ENCODE measurements at places on chromosomes 3 and 15. TPM values are rescaled to one million over a fixed set of nuclear protein-coding genes. Genes with fewer than 3 reads are reported as not detected.

DNA sequence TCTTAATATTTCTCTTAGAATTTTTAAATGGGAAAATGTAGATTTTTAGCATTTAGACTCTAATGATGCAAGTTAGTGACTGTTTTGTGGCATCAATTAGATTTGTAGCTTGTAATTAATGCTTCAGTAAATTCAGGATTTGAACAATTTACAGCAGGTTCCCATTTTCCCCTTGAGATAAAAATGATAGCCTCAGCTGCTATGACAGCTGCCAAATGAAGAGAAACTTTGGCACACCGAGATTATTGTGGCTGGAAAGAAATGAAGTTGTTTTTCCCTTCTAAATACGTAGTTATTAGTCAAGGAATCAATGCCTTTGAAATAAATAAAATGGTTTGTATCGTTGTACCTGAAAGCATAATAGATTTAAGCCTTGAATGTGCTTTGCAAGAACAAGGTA, 206.4 kb upstream of the P2RY1 start:
- no peak for DNase-seq

DNA sequence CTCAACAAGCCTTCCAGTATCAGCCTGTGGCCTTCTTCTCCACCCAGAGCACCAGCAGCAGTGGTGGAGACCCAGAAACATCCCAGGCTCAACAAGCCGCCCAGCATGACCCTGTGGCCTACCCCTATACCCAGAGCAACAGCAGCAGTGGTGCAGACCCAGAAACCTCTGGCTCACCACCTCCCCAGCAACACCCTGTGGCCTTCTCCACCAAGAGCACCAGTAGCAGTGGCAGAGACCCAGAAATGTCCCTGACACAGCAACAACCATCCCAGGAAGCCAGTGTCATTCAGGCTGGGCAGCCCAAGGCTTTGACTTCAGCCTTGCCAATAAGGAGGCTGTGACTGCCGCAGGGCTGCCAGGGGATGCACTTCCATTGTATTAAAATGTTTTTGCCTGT, 16.3 kb upstream of the EMC3 start:
- DNase-seq, result no peak

DNA sequence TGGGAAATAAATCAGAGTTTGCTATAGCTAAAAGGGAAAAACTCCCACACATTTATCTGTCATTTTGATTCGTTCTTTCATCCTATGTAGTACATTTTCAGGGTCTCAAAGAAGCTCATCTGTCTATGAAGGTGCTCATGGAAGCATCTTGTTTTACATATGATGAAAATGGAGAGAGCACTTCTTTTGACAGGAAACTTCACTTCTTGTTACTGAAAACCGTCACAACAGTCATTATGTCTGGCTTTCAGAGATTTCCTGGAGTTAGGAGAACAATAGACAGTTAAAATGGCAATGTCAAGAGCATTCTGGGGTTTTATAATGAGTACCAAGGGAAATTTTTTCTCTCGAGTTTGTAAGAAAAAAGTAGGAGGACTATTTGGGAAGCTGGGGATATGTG, 83.3 kb downstream of the TMEM108 start:
- no peak for DNase-seq

GRCh38 chr3:101966226-101966625, 116.9 kb downstream of the NFKBIZ start:
- no peak for DNase-seq

DNA sequence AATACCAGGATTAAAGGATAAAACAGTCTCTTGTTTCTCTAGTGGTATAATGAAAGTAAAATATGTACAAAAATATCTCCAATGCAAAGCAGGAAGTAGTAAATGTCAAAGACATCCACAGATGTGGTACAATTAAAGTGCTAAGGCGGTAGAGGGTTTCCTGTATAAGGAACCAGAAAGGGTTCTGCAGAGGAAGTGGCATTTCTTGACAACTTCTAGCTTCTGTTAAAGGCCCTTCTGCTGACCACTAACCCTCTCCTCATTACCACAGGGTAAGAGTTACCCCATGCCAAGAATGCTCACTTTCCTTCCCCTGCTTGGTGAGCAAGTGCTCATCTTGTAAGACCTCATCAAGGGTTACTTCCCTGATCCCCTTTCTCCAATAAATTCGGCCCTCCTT, 883.6 kb upstream of the NR2F2 start:
- DNase-seq, result no peak

DNA sequence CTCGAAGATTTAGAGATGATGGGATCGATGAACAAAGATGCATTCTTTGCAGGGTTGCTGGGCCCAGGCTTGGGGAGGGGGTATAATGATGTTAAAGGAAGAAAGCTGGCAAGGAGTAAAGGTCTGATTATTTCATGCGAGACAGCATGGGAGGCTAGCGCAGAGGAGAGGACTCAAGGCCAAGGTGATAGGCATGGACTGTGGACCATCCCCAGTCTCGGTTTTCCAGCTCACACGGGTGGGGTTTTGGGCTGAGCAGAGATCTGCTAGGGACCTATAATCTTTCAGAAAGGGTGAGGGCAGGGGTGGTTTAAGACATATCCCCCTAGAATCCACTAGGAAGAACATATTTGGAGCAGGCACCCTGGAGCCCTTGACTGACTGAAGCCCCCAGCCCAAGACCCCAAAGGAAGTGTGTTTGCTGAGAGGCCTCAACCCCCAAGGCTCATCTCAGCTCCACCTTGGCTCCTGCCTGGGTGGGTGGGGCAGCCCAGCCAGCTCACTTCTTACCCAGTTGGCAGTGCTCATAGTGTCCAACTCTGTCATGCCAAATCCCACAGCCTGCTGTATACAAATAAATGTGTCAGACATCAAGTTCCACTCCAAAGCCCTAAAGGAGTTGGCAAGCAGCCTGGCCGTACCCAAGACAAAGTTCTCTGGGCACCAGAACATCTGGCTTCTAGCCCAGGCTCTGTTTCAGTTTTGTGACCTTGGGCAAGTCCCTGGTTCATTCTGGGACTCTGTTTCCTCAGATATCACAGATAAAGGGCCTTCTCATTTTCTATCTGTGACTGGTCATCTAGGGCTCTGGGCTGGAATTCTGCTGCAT, 17.9 kb downstream of the ACSBG1 start:
- DNase-seq, result no peak

- no peak for DNase-seq
These were observed 556.6 kb upstream of the RGMA start for GRCh38 chr15:93645594-93645993.

- peak; percentile 98 for DNase-seq
These were observed at the start of gene ALCAM for GRCh38 chr3:105366326-105367062. Gene ALCAM, plus strand, starts transcription at chr3:105366909.

GRCh38 chr3:78494851-78495250, 1272.9 kb downstream of the ROBO1 start:
- DNase-seq, result no peak

DNA sequence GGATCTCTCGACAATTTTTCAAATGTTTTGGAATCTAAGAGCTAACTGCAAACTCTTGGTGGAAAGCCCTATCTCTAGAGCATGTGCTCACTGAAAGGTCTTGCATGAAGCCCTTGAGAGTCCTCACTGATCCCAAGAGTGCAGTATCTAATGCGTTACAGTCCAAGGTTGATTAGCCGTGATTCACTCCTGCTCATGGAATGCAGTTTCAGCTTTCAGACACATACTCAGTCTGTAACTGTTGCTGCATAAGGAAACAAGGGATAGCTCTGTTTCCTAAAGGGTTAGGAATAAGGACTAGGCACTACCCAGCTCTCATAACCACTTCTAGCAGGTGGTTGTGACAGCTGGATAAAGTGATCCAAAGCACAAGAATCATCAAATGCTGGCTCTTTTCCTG, 687.4 kb upstream of the CFAP20DC start:
- DNase-seq, result no peak

DNA sequence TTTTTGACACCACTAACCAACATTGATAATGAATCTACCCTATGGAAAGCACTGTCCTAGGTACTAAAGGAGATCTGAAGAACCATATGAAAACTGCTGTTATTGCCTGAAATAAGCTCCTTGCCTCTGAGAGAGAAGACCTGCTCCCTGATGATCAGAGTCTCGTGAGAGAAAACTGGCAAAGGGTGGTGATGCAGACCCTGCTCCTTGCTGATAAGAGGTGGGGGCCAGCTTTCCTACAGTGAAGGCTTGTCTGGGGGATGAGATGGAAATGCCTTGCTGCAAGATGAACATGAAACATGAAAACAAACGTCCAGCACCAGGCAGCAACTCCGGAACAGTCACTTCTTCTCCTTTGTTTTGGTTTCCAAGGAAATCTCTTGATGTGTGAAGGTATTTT, 31.9 kb downstream of the RASGRP1 start:
- DNase-seq, result no peak

HACD2 gene
- 19.3 TPM for total RNA-seq

CYP1A2 gene
- total RNA-seq, result not detected

GOLGA8T gene
- total RNA-seq, result under 0.01 TPM

PLA1A gene
- not detected for total RNA-seq

CX3CR1 gene
- total RNA-seq, result not detected

KBTBD8 gene
- total RNA-seq, result 3.5 TPM

TLR9 gene
- total RNA-seq, result not detected

ZBTB11 gene
- 20.9 TPM for total RNA-seq

LRRC15 gene
- 0.43 TPM for total RNA-seq

XCR1 gene
- not detected for total RNA-seq

SCN11A gene
- total RNA-seq, result under 0.01 TPM

DUOXA2 gene
- not detected for total RNA-seq
